Vagina (tissue), 2 donors: ENCODE measurements at places on chromosomes 7 and 10.

DNA sequence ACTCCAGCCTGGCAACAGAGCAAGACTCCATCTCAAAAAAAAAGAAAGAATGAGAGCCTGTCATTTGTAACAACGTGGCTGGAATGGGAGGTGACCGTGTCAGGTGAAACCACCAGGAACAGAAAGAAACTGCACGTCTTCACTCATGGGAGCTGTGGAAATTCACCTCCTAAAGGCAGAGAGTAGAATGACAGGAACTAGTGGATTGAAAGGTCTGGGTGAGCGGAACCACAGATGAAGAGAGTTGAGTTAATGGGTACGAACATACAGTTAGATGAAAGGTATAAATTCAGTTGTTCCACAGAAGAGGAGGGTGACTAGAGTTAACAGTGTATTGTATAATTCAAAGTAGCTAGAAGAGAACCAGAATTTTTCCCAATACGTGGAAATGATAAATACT, 78.6 kb downstream of the MAD1L1 start:
- no peak overlapping the region for H3K4me3 ChIP-seq
- peaks cover 23% of the 10 kb centered on the region for H3K4me1 ChIP-seq
- H3K27me3 ChIP-seq: no peaks in the 10 kb centered on the region
- no peaks in the 10 kb centered on the region for H3K36me3 ChIP-seq

GRCh38 chr10:113917636-113918035, 63.2 kb downstream of the NHLRC2 start:
- no peak overlapping the region for H3K4me3 ChIP-seq
- DNase-seq: no peak

DNA sequence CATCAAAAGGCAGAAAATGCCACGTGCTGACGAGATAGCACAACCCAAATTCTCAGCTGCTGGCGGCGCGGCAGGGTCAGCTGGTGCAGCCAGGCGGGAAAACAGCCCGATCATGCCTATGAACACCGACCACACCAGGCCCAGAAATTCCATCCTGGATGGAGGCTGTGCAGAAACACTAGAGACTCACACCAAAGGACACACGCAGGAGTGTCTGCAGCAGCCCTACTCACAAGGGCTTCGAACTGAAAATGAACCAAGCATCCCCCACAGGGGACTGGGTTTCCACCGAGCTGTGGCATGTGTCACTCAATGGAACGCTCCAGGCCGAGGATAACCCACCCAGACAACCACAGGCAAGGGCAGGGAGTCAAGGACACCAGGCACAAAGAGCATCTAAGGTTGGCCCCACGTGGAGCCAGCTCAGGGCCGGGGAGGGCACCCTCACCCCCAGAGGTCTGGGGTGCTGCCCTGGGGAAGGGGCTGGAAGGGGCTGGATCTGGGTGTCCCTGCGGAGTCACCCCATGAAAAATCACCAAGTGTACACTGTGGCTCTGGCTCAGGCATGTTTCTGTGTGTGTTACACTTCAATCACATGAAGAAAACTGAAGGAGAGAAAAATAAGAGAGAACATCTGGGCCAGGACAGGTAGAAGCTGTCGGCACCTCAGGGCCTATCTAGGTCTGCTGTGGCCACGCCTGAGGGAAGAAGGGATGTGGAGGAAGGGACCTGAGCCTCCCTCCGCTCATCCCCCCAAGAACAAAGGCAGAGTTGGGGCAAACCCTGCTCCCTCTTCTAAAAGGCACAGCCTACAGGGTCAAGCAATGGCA, 33.0 kb downstream of the RASGEF1A start:
- H3K4me3 ChIP-seq: no peak overlapping the region
- H3K27me3 ChIP-seq: peaks cover 4% of the 10 kb centered on the region
- no peak overlapping the region for H3K27ac ChIP-seq
- no peaks in the 10 kb centered on the region for H3K36me3 ChIP-seq
- no peak for DNase-seq

GRCh38 chr10:88980247-88980646, 10.4 kb upstream of the FAS start:
- no peak overlapping the region for H3K4me3 ChIP-seq
- no peaks in the 10 kb centered on the region for H3K36me3 ChIP-seq
- peaks cover 46% of the 10 kb centered on the region for H3K4me1 ChIP-seq
- DNase-seq: no peak

GRCh38 chr7:82317760-82318159, 125.8 kb downstream of the CACNA2D1 start:
- H3K27ac ChIP-seq: no peak overlapping the region
- no peaks in the 10 kb centered on the region for H3K27me3 ChIP-seq
- no peaks in the 10 kb centered on the region for H3K36me3 ChIP-seq
- H3K4me1 ChIP-seq: no peaks in the 10 kb centered on the region
- DNase-seq: no peak
- H3K4me3 ChIP-seq: no peak overlapping the region

DNA sequence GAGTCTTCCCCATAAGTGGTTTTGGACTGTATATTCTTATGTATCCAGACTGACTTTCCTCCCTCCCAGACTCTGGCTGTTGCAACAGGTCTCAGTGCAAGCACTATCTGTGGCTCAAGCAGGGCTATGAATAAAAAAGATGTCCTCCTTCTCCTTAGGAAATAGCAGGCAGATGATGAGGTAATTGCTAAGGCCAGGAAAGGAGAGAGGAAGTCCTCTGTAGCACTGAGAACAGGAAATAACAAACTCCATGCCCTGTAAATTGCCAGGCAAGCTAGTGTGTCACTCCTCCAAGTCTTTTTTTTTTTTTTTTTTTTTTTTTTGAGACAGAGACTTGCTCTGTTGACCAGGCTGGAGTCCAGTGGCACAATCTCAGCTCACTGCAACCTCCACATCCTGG, 900.1 kb downstream of the TYW1 start:
- no peak for DNase-seq
- H3K4me1 ChIP-seq: no peaks in the 10 kb centered on the region

- H3K4me3 ChIP-seq: no peak overlapping the region
- DNase-seq: no peak
- H3K27me3 ChIP-seq: no peaks in the 10 kb centered on the region
- H3K36me3 ChIP-seq: no peaks in the 10 kb centered on the region
- no peak overlapping the region for H3K27ac ChIP-seq
Observed at GRCh38 chr7:91681718-91682117, 198.8 kb downstream of the MTERF1 start.

DNA sequence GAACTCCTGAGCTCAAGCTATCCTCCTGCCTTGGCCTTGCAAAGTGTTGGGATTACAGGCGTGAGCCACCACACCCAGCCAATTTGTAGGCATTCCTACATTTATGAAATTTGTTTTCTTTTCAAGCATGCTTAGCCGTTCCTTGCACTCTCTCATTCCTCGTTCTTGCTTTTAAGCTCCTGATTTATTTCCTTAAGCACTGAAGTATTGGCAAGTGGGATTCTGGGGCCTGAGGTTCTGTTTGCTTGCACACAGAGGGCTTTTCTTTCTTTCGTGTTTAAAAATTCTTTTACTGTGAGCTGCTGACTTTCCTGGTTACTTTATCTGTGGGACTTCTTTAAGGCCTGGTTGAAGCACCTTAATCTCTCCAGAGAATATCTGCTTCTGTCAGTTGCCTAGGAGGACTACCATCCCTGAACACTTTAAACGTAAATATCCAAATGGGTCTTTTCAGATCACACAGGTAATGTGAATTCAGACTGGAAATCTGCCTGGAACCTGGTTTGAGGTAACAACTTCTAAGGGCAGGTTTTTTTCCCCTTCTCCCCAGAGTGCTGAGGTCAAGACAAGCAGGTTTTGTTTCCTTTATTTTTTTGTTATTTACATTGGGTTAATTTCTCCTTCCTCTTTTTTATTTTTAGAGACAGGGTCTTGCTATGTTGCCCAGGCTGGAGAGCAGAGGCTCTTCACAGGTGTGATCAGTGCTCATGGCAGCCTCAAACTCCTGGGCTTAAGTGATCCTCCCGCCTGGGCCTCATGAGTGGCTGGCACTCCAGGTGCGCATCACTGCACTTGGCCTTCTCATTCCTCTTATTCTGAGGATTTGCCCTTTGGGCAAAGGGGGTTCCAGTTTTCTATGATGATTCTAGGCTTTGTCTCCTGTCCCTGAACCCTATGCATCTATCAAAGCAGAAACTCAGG, 102.9 kb downstream of the PFKFB3 start:
- no peak for DNase-seq
- peaks cover 8% of the 10 kb centered on the region for H3K4me1 ChIP-seq
- H3K27me3 ChIP-seq: no peaks in the 10 kb centered on the region

- H3K36me3 ChIP-seq: no peaks in the 10 kb centered on the region
- no peaks in the 10 kb centered on the region for H3K27me3 ChIP-seq
- peaks cover 21% of the 10 kb centered on the region for H3K4me1 ChIP-seq
Observed at GRCh38 chr7:12729112-12729511, 41.7 kb downstream of the ARL4A start.

DNA sequence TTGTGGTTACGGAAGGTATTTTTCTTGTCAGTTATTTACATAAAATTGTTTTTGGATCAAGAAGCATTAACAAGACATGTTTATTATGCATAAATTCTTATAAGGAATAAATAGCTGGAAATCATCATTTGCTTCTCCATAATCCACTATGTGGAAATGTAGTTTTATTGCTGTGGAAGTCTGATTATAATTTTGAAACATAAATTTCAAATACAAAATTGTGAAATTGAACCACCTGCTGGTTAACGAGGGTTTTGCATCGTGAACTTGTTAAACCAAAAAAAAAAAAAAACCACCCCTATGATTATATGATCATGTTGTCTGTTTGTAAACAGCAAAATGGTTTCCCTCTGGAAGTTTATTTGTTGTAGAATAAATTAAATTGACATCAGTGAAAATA, 25.9 kb downstream of the ABRAXAS2 start:
- no peaks in the 10 kb centered on the region for H3K27me3 ChIP-seq
- no peaks in the 10 kb centered on the region for H3K36me3 ChIP-seq
- H3K27ac ChIP-seq: no peak overlapping the region

GRCh38 chr7:82705517-82706260, 262.1 kb upstream of the CACNA2D1 start:
- no peak overlapping the region for H3K4me3 ChIP-seq
- H3K27ac ChIP-seq: no peak overlapping the region
- H3K27me3 ChIP-seq: no peaks in the 10 kb centered on the region
- no peak for DNase-seq

GRCh38 chr7:30923009-30923773, 11.5 kb downstream of the AQP1 start:
- no peaks in the 10 kb centered on the region for H3K36me3 ChIP-seq
- H3K4me3 ChIP-seq: no peak overlapping the region
- H3K27me3 ChIP-seq: no peaks in the 10 kb centered on the region
- peak; percentile 93 for DNase-seq

DNA sequence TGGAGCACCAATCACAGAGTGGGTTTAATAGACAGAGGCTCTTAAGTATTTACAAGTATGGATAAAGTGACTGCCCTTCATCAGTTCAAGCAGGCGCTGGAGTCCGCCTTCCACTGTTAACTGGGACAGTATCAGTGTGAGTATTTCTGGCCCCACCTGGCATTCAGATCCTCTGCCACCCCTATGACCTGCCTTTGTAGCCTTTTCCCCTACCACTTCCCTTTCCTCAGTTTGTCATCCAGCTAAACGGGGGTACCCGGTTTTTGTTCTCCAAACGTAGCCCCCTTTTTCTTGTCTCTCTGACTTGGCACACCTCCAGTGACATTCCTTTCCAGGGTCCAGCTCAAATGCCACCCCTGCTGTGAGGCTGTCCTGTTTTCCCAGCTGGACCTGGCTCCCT, 134.4 kb downstream of the SNX10 start:
- no peak for DNase-seq
- H3K4me1 ChIP-seq: no peaks in the 10 kb centered on the region
- H3K4me3 ChIP-seq: no peak overlapping the region
- no peaks in the 10 kb centered on the region for H3K36me3 ChIP-seq
- no peaks in the 10 kb centered on the region for H3K27me3 ChIP-seq
- H3K27ac ChIP-seq: no peak overlapping the region

GRCh38 chr7:64035388-64035787, 9.8 kb upstream of the ZNF727 start:
- no peak overlapping the region for H3K27ac ChIP-seq
- H3K4me1 ChIP-seq: no peaks in the 10 kb centered on the region
- H3K27me3 ChIP-seq: no peaks in the 10 kb centered on the region
- no peak for DNase-seq
- no peak overlapping the region for H3K4me3 ChIP-seq

DNA sequence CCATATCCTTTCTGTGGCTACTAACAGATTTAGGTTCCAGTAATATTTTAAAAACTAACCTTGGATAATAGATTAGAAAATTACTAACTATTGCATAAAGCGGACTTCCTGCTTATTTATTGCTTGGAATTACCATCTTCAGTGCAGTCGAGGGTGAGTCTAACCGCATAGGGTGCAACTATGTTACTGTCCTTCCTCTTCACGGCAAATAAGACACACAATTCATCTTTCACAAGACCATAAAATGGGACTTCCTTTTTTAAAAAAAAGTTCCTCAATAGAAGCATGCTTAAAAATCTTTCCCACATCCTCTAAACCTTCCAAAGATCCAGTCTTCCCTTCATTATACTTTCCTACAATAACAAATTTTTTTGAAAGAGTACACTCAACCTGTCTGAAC, 2.1 kb downstream of the SLC25A40 start:
- DNase-seq: no peak
- peaks cover 27% of the 10 kb centered on the region for H3K4me1 ChIP-seq
- no peak overlapping the region for H3K4me3 ChIP-seq
- H3K27me3 ChIP-seq: no peaks in the 10 kb centered on the region
- no peak overlapping the region for H3K27ac ChIP-seq

DNA sequence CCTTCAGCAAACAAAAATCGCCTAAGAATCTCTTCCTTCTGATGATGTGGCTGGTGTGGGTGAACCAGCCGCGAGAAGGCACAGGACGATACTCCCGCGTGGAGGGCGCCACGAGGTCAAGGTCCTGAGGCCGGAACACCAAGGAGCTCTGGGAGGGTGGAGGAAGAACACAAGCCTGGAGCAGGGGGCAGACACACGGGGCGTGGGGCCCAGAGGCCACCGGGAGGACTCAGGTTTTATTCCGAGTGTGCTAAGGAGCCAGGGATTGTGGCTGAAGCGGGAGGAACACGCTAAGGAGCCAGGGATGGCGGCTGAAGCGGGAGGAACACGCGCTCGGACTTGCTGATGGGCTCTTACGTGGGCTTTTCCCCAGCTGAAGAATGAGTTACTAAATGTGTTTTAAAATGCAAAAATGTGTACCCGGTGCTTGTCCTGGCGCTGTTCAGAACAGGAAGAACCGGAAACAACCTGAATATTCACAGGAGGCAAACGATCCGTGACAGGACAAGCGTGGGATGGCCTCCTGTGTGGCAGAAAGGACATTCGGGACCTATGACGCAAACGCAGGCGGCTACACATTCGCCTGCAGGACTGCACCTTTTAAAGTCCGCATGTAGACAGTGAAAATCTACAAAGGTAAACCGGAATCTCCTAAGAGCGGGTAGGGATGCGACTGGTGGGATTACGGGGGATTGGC, 64.0 kb downstream of the MAD1L1 start:
- no peaks in the 10 kb centered on the region for H3K27me3 ChIP-seq
- DNase-seq: no peak
- no peaks in the 10 kb centered on the region for H3K4me1 ChIP-seq
- H3K4me3 ChIP-seq: no peak overlapping the region
- no peak overlapping the region for H3K27ac ChIP-seq
- no peaks in the 10 kb centered on the region for H3K36me3 ChIP-seq

DNA sequence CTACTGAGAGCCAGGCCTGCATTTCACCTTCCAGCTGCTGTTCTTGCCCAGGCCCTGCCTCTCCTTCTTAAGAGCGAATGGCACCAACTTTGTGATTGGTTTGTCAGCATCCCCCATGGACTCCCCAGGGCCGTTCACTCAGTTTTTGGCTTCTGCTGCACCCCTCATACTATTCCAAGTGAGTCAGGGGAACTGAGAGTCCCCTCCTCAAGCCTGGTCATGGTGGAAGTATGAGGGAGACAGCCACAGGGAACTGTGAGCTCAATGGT, 62.4 kb upstream of the ANTXRL start:
- no peak overlapping the region for H3K27ac ChIP-seq
- no peaks in the 10 kb centered on the region for H3K4me1 ChIP-seq
- no peaks in the 10 kb centered on the region for H3K36me3 ChIP-seq
- H3K27me3 ChIP-seq: no peaks in the 10 kb centered on the region
- DNase-seq: no peak
